ENCODE measurements at places on chromosomes 12 and 14.

DNA sequence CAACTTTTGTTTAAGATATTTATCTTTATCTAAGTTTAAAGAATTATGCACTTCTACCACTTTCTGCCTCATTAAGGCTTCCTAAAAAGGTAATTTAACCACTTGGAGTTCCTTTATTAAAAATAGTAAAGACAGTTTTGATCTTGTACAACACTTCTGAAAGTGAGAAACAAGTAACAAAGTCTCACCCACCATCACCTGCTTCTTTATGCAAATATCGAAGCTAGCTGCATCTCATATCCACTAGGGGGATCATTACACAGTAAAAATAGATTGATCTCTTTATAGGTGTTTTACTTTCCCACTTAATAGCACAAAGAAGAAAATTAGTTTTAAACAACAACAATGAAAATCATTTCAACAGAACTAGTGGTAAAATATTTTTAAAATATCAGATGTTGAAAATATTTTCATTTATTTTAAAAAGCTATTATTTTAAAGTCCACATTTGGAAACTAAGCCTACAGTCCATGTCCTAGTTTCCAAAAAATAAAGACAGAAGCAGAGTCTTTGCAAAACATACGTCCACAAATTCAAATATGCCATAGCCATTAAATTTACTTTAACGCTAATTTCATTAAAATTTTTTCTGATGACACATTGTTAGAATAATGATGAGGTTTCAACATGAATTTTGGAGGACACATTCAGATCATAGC, 160.0 kb upstream of the SOX5 start:
- DNase-seq = no peak
- H3K4me3 ChIP-seq = no peak overlapping the region
- no peaks in the 10 kb centered on the region for H3K4me1 ChIP-seq
- no peak overlapping the region for H3K27ac ChIP-seq
- no peaks in the 10 kb centered on the region for H3K36me3 ChIP-seq
- no peaks in the 10 kb centered on the region for H3K27me3 ChIP-seq

DNA sequence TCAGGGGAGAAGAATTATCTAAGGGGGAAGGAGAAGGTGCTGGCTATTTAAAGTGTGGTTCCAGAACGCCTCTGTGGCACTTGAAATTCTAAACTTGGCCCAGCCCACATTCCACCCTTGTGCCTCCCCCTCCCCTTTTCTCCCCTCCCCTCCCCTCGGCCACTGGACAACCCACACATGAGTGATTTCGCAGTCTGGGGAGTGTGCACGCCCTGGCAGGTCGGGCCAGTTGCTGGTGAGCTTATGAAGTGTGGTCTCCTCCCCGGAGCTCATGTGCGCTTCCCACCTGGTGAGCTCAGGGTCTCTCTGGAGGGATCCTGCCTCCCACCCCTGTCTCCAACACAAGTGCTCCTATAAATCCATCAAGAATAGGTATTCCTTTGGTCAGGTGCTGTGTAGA, at the start of gene SLC6A13:
Gene SLC6A13, minus strand, starts transcription at position 20 of the 400 bp plus-strand sequence. CDS start 2,784 bp downstream, outside the sequence.
- H3K27me3 ChIP-seq = no peaks in the 10 kb centered on the region
- no peak for DNase-seq
- no peaks in the 10 kb centered on the region for H3K4me1 ChIP-seq
- H3K27ac ChIP-seq = no peak within 1 kb of the TSS
- H3K36me3 ChIP-seq = no peaks in the 10 kb centered on the region

- H3K36me3 ChIP-seq = no peaks in the 10 kb centered on the region
- peak; percentile 88 for DNase-seq
- H3K4me3 ChIP-seq = peak overlapping the region; percentile 7
- peak overlapping the region; percentile 100 for H3K27ac ChIP-seq
Measured at GRCh38 chr12:124916374-124917134, 2.1 kb upstream of the UBC start.

DNA sequence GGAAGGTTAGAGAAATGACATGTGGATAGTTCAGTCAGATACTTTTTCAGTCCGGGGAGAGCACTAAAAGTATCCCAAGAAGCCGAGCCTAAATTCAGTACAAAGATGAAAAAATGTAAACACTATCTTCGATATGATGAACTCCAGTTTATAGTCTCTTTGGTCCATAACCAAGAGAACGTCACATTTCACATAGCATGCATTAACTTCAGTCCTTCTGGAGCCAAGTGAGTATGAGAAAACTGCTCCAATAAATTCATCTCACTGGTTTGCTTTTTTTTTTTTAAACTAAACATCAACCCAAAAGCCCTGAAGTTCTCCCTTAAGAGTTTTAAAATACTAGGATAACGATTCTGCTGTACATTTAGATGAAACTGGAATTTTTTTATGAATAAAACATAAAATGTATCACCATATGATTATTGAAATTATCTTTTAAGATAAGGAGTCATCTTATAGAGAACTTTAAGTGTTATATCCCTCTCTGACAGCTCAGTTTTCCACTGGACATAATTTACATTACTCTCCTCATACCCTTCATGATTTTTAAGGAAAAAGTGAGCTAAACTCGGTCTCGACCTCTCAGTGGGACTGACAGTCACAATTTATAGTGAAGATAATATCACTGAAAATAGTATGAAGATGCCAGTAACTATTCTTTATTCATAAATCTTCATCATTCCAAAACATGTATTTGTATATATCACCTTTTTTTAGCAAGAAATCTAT, 841.5 kb upstream of the FLRT2 start:
- H3K27me3 ChIP-seq = no peaks in the 10 kb centered on the region
- no peak for DNase-seq
- H3K4me1 ChIP-seq = no peaks in the 10 kb centered on the region
- H3K27ac ChIP-seq = no peak overlapping the region
- H3K36me3 ChIP-seq = no peaks in the 10 kb centered on the region
- H3K4me3 ChIP-seq = no peak overlapping the region

GRCh38 chr12:123237646-123238329, 4.6 kb downstream of the MTRFR start:
- no peaks in the 10 kb centered on the region for H3K27me3 ChIP-seq
- no peaks in the 10 kb centered on the region for H3K36me3 ChIP-seq
- peak overlapping the region; percentile 39 for H3K27ac ChIP-seq
- peaks cover 9% of the 10 kb centered on the region for H3K4me1 ChIP-seq
